ENCODE measurements at places on chromosomes 11 and 22.
A peak's percentile ranks its signal among the peaks of the same experiment; 100 is the strongest.

DNA sequence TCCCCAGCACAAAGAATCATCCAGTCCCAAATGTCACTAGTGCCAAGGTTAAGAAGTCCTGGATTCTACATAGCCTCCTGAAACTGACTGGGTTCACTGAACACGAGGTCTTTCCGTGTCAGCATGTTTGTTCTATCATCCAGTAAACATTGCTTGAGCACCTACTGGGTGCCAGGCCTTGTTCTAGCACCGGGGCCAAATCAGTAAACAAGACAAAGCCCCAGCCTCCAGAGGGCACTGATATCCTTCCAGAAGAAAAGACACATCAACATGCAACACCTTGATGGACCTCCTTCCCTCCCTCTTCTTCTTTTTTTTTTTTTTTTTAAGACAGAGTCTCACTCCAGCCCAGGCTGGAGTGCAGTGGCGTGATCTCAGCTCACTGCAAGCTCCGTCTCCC lies 26.9 kb downstream of the TPST2 start:
- no peak for DNase-seq

DNA sequence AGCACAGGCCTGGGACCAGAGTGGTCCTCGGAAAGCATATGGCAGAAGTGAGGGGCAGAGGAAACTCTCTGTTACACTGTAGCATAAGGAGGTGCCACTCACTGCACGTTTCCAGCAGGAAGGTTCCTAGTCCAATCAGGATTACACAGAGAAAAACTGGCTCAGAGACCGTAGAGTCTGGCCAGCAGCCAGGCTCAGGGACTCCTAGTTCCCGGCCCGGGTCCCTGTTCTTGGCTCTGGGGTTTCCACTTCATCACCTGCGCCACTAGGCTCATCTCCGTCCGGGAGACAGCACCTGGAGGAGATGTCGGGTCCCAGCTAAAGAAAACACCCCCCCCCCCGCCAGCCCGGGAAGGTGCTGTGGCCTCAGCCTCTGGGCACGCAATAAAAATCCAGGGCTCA lies 1.1 kb downstream of the TTLL12 start:
- no peak for DNase-seq

GRCh38 chr11:2681408-2682145 lies 18.2 kb downstream of the KCNQ1OT1 start:
- DNase-seq: no peak

- DNase-seq: no peak
These were observed 51.9 kb downstream of the RBX1 start for GRCh38 chr22:41003066-41003465.

- peak; percentile 44 for DNase-seq
These were observed 107.7 kb upstream of the CLMP start for GRCh38 chr11:123302751-123303195.

DNA sequence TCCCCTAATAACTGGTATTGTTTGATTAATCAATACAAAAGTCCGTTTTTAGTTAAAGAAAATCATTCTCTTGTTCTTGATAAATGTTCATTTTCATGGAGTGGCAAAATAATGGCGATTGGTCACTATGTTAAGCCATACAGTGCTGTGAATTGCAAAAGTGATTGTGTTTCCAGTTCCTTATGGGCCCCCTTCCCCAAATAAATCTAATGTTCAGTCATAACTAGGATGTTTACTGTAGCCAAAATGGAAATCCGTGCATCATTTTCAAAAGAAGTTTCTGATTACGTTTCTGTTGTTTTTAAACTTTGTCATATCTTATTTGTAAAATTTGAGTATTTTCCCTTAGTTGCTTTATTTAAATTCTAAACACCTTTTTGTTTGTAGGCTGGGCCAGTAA lies 845 bp downstream of the RBM7 start:
- DNase-seq: peak; percentile 15

GRCh38 chr11:132361011-132361550 lies 990.7 kb downstream of the NTM start:
- no peak for DNase-seq

DNA sequence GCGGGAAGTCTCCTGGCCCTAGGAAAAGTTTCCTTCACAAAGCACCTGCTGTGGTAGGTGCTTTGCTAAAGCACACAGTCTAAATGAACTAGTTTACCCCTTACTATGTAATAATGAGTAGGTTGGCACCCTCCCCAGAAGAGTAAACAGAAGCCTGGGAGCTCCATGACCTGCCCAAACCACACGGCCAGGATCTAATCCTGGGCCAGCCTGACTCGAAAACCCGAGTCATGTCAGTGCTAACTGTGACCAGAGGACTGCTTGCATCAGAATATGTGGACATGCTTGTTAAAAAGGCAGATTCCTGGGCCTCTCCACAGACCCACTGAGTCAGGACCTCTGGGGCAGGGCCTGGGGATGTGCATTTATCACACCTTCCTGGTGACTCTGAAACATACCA lies 67.7 kb downstream of the PANX1 start:
- peak; percentile 35 for DNase-seq

- DNase-seq: no peak
These were observed 16.9 kb upstream of the TMPRSS6 start for GRCh38 chr22:37126383-37126782.

DNA sequence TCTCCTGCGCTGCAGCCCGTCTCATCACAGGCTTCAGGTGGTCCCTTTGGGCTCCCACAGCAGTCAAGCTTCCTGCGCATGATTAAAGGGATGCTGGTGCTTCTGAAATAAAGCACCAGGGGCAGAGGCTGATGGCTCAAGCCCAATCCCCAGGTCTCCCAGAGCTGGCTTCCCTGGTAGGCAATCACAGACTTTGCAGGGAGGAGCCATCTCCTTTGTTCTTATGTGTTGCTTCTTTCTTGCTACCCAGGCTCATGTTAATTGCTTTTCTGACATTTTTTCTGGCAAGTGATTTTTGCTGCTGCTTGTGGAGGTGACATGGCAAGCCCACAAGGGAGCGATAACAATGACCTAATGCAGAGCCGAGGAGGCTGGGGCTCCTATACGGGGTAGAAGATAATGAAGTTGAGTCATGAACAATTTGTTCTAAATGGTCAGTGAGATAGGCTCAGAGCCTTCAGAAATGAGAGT lies 25.2 kb upstream of the PLET1 start:
- peak; percentile 25 for DNase-seq
